Stimulated activated CD4-positive, alpha-beta T cell treated with anti-CD3 and anti-CD28 coated beads, Interleukin-1b, Interleukin-23, amount 100 ng/mL, for 48 hours (primary cell): ENCODE measurements at places on chromosomes 1 and 21.

GRCh38 chr1:50289495-50289894 lies 133.7 kb downstream of the DMRTA2 start:
- DNase-seq, result no peak

DNA sequence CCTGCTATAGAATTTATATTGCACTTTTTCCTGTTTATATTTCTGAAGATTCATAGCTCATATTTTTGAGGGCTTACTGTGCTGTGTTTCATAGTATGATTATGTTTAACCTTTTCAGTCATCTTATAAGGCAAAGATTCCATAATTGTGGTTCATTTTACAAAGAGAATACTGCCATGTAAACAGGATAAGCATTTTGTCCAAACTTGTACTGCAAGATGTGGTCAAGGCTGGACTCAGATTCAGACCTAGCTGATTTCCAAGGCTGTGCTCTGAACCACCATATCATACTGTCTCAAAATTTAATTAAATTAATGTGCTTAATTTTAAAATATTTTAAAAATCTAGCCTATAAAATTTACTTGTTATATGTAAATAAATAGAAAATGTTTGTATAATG lies 31.4 kb downstream of the STXBP3 start:
- DNase-seq, result no peak

- DNase-seq, result no peak
Observed at GRCh38 chr1:217089361-217090014, 366.3 kb upstream of the ESRRG start.

- peak; percentile 88 for DNase-seq
Observed at GRCh38 chr21:31509194-31510017, 150.1 kb upstream of the SOD1 start.

- DNase-seq, result no peak
Observed at GRCh38 chr1:170674239-170674638, 10.3 kb downstream of the PRRX1 start.

GRCh38 chr1:192559115-192560006 lies 16.2 kb upstream of the RGS1 start:
- no peak for DNase-seq

DNA sequence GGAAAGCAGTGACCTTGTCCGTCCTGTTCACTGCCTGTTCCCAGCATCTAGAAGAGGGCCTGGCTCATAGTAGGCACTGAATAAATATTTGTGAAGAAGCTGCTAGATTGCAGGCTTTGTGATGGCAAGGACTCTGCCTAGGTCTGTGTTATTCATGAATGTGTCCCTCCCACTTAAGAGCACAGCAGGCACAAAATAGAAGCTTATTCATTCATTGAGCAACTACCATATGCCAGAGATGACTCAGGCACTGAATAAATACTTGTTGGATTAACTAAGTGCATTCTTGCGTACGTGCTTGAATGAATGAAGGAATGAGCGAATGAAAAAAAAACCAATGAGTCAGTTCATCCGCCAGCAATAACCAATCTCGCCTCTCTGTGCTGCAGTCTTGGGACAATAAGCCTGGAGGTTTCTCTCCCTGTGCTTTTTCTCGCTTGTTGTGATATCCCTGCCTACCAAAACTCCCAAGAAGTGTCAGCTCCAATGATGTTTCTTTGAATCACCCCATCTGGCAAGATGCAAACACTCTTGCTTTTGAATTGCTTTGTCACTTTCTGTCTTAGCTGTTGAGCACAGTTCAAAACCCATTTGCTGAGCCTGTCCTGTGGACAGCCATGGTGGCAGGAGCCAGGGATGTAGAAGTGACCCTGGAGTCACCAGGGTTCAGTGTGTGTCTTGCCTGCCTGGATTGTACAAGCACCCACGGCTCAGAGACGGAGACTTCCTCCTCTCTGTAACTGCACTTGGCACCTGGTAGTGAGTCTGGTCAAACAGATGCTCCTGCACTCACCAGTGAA lies 143.9 kb downstream of the KAZN start:
- no peak for DNase-seq

- no peak for DNase-seq
Observed at GRCh38 chr1:10451287-10451686, 1.5 kb downstream of the CORT start.

DNA sequence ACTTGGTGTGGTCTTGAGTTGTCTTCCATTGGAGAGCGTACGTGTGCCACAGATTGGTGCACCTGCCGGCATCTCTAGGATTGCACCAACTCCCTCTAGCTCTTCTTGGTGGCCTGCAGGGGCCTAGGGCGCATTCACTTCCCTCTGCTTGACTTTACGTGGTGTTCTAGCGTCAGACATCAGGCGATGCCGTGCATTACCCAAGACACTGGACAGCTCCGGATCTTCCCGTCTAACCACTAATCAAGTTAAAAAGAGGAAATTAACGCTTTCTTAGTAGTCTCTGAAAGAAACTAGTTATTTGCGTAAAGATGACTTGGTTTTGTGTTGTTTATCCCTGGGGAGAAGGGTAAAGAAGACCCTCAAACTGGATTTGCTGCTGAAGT lies 510 bp upstream of the IL10RB start:
- peak; percentile 23 for DNase-seq

DNA sequence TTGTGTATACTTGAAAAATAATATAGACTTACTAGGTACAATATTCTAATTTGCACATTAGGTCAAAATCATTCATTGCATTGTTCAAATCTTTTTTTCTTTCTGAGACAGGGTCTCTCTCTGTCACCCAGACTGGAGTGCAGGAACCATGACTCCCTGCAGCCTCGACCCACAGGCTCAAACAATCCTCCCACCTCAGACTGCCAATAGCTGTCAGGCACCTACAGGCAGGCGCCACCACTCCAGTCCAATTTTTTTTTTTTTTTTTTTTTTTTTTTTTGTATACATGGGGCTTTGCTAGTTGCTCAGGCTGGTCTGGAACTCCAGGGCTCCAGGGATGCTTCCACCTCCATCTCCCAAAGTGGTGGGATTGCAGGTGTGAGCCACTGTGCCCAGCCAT lies 656.9 kb downstream of the KCNT2 start:
- DNase-seq, result no peak

GRCh38 chr1:167658574-167659328 lies 28.7 kb downstream of the RCSD1 start:
- DNase-seq, result no peak

GRCh38 chr1:116374353-116375147 lies 1.5 kb downstream of the ATP1A1 start:
- peak; percentile 16 for DNase-seq

DNA sequence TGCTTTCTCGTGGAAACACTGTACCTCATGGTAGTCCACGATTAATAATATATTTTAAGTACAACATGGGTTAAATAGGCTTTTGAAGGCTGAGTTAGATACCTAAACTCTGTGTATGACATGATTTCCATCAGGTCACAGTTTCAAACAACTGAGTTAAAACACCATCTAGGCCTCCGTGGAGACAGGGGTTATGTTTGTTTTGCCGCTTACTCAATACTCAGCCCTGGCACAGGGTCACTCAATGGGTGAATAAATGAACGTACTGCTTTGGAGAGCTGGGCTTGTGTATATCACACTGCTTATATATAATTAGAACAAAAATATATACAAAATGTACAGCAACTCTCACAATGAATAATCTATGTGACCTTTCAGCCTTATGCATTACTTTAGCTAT lies 72.5 kb downstream of the PLPPR5 start:
- DNase-seq, result no peak

- DNase-seq, result no peak
Observed at GRCh38 chr21:34018185-34018584, 55.2 kb upstream of the MRPS6 start.

GRCh38 chr1:37734629-37735591 lies 30.0 kb downstream of the EPHA10 start:
- DNase-seq, result no peak
